Activated T-helper 1 cell treated with Interleukin-2 at 50 U/mL for 16 hours (primary cell): ENCODE measurements at places on chromosomes 3 and 15.

GRCh38 chr15:52439470-52439869, 89.2 kb downstream of the MYO5A start:
- DNase-seq = no peak

- no peak for DNase-seq
Measured at GRCh38 chr3:128421966-128422365, 44.7 kb downstream of the DNAJB8 start.

DNA sequence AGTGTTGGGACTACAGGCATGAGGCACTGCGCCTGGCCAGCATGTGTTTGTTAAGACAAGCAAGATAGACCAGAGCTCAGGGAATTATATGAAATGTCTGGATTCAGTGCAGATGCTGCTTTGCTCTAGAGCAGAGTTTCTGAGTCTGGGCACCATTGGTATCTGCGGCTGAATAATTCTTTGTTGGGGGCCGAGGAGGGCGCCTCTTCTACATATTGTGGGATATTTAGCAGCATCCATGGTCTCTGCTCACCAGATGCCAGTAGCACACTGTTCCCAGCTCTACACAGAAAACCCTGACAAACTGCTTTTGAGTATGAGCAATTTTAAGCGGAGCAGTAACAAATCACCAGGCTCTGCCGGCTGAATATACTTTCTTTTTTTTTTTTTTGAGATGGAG, 3.6 kb upstream of the LDHAL6B start:
- DNase-seq = no peak

DNA sequence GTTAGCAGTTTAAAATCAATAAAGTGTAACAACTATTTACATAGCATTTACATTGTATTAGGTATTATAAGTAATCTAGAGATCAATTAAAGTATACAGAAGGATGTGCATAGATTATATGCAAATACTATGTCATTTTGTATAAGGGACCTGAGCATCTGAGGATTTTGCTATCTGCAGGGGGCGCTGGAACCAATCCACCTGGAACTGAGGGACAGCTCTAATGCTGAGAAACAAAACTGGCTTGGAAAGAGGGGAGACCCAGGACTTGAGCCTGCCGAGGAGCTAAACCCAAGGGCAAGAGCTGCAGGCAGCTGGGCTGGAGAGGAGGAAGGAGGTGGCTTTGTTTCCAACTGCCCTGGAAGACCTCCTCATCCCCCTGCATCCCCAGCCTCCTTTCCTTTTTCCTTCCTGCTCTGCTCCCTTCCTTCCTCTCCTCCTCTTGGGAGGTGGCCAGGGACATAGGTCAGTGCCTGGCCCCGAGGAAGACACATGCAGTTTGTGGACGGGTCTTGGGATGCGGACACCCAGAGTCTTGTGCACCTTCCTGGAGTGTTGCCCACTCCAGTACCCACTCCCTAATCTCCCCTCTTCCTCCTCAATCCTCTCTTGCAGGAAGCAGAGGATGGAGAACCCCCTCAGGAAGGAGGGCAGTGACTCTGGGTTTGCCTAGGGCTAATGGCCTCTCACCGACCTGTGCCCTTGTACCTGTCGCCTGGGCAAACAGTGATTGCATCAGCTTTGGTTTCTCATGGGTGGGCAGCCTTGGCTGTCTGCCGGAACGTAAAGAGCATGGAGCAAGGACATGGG, 825 bp upstream of the RTP3 start:
- peak; percentile 33 for DNase-seq

DNA sequence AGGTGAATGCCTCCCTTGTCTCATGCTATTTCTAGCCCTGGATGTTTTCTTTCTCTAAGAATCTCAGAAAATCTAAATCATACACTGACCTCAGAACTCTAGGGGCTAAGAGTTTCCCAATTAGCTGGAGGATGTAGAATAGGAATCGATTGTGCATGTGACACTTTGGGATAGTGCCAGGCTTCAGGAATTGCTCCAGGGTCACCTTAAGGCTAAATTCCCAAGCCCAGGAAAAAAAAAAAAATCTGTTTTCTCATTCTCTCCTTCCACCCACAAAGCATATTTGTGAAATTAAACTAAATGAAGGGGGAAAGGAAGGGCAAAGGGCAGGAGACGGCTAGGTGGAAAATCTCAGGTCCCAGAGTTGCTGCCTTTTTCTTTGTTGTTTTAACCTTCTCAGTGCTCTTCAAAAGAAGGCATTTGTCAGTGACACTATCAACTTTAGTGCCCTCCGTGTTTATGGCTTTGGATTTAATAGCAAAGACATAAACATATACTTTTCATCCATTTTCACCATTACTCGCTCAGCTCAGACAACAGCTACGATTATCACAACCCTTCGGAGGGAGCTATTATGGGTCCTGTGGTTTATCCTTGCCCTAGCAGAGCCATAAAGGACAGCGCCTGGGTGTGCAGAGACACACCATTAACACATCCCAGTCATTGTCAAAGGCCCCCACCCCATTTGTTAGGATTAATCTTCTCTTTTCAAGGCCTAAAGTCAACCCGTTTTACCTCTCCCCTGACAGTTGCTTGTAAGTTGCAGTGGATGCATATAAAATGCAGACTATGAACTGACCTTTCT, 271.7 kb downstream of the PDZRN3 start:
- no peak for DNase-seq

- no peak for DNase-seq
Measured at GRCh38 chr3:145963111-145963510, 197.9 kb downstream of the PLOD2 start.

- DNase-seq = no peak
Measured at GRCh38 chr15:101246824-101247745, 4.8 kb downstream of the CHSY1 start.

DNA sequence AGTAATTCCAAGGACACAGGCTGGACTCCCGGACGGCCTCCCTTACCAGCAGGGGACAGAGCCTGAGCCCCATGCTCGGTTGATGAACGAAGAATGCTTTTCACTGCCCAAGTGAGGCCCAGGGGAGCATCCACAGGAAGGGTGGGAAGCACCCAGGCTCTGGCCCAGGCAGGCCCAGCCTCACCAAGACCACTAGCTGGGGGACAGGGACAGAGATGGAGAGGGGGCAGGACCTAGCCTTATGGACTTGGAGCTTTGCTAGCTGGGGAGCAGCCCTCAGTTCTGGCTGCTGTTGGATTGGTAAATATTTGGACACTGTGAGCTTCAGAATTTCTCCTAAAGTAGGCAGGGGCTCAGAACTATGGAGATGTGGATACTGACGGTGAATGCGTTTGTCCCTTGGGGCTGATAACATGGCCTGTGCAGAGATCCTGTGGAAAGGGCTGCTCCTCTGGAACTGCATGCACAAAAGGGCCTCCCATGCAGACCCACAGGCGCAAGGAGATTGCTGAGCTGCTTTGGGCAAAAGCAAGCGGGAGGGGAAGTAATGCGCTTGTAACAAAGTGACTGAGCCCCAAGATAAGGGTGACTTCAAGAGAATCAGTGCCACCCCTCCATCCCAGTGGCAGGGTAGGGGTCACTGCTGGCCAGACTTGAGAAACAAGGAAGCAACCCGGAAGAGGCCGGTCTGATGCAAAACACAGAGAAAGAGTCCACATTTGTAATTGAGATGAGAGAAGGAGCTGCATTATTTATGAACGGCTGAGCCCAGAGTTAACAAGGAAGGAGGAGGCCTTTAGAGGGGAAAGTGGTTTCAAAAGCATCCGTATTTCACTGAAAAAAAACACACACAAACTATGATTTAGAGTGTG, 70.1 kb upstream of the MEF2A start:
- no peak for DNase-seq

- no peak for DNase-seq
Measured at GRCh38 chr3:105869531-105869833, 670 bp upstream of the CBLB start.

GRCh38 chr15:27426805-27427204, 455.8 kb downstream of the GABRG3 start:
- DNase-seq = no peak

GRCh38 chr3:53161450-53161819, 426 bp downstream of the PRKCD start:
- no peak for DNase-seq

DNA sequence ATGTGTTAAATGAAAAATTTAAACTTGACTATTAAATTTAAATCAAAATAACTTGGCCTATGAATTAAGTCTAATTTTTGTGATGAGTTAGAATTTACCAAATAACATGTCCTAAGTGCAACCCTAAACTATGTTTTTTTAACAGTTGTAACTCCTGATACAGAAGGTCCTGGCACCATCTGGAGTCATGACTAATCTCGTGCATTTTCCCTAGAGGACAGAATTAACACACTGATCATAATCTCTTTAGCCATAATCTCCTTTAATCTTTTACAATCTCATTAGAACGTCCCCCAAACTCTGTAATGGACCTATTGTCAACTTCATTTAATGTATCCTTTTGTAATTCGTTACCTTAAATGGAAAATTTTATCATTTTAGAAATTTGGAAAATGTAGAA, 100.6 kb downstream of the SUCNR1 start:
- no peak for DNase-seq

GRCh38 chr3:131503320-131503635, 507 bp upstream of the MRPL3 start:
- no peak for DNase-seq

DNA sequence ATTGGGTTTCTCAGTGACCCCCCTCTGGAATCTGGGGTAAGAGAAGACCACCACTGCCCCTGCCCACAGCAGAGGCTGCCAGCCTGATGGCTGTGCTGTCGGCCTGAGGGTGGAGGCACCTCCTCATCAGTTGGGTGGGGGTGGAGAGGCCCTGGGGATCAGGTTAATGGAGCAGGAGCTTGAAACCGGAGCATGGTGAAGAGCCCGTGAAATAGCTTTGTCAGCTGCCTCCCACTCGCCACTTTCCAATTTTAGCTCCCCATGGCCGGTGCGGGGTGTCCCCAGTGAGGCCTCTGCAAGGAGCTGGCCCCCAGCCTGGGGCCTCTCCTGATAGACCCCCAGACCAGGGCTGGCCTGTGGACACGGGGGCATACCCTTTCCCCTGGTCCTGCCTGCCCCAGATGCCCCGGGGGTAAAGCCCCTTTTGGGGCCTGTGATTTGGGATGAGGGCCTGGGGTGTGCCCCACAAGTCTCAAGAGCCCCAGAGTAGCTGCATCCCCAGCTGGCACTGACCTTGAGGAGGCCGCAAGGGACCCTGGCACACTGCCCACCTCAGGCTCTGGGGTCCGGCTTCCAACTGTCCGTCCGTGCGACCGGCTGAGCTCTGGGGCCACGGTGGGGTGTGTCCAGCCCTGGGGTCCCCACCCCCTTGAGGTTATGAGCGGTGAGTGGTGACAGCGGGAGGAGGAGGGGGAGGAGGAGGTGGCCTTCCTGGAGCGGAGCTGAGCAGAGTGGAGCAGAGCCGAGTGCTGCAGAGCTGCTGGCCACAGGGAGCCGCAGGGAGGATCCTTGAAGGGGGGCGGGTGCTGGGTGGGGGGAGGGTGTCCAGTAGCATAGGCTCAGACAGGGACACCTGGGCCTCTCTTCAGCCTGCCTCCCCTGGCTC, at the start of gene HHATL:
TSS of gene HHATL (minus strand) at position 733 of the 886 bp plus-strand sequence. CDS start 1,972 bp downstream, outside the sequence.
- no peak for DNase-seq

GRCh38 chr3:30598668-30599545, 7.5 kb upstream of the TGFBR2 start:
- DNase-seq = no peak

- DNase-seq = no peak
Measured at GRCh38 chr3:32632533-32633265, 52.3 kb upstream of the CNOT10 start.

GRCh38 chr3:134430950-134431445, 54.8 kb downstream of the ANAPC13 start:
- DNase-seq = no peak

DNA sequence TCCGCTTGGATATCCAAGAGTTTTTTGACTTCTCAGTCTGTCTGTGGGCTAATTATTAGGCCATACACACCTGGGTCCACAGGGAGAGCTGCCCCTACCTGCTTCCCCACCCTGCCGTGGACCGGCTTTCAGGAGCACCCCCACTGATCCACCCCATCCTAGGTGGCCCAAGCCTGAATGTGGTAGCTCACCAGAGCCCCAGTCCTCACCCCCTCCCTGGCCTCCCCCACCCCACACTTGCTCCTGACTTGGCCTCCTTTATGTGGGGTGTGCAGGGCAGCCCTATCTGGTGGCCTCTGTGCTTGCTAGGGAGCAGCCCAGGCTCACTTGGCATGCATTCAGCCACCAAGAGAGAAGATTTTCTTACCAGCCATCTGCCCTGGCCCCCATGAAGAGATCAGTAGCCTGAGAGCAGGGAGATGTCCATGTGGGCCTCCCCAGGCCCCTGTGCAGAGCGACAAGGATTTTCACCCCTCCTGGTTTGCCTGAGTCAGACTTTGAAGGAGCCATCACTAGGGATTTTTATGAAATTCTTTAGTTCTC, 11.2 kb downstream of the LRRK1 start:
- no peak for DNase-seq

- DNase-seq = no peak
Measured at GRCh38 chr15:42090781-42091180, 3.6 kb downstream of the PLA2G4D start.
